ENCODE measurements at places on chromosomes 13 and 19.

DNA sequence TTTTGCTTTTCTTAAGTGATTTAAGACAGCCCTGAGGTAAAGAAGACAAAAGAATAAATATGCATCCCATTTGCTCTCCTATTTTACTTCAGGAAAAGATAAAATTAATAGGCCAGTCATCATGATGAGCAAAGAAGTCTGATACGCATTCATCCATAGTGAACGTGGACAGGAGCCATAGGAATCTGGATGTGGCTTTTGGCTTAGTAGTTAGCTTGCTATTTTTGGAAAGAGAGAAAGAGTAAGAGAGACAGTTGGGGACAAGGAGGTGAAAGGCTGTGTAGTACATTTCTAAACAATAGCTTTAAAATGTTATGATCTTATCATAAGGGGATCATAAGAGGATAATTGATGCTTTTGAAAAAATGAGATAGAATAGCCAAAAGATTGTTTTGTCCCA lies 545.2 kb downstream of the IRS2 start:
- ATAC-seq: no peak

DNA sequence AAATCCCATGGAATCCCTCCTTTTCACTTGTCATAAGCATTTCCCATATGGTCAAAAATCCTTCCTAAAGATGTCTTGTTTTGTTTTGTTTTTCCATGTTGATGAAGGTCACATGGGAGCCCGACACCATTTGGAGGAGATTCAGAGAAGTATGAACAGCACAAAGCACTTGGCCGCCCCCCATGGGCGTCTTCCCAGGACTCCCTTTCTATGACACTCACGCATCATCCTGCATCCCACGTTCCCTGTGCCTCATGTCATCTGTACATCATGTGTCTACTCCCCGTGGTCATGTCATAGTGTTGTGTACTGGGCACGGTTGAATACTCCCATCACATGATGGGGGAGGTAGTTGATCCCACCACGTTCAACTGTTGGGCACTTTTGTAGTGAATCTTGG lies 2.0 kb downstream of the ZSCAN1 start:
- no peak for ATAC-seq

DNA sequence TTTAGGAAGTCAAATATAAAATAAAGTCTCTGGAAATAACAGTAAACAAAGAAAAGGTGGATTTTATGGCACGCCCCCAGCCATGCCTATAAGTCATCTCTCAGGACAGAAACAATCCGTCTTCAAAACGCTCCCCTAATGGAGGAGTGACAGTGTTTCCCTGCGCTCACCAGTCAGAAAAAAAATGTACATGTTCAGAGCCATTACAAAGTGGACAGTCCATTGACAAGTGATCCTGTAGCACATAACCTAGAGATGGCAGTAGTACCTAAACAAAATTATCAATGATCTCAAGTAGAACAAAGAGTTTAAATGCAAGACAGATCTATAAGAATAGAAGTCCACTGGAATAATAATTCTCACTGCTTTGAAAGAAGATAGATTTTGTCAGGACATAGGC lies 891.7 kb upstream of the MIR17HG start:
- no peak for ATAC-seq

- no peak for ATAC-seq
Measured at GRCh38 chr19:9566729-9567128, 17.6 kb downstream of the ZNF121 start.

DNA sequence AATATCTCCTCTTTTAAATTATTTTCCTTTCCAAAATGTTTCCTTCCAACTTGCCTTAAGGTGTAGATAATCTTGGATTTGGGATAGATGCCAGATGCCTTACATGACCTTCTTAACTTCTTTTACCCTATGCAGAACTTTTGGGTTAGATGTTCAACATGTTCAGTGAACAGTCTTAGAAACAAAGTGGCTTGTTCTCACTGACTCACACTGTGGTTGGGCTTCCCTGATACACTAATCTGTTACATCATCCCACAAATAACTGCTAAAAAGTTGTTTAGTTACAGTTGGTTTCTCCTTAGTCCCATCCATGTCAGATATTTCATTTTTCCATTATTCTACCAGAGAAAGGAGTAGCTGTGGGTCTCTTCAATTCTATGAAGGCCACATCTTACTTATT lies 2638.2 kb downstream of the PCDH9 start:
- ATAC-seq: no peak

DNA sequence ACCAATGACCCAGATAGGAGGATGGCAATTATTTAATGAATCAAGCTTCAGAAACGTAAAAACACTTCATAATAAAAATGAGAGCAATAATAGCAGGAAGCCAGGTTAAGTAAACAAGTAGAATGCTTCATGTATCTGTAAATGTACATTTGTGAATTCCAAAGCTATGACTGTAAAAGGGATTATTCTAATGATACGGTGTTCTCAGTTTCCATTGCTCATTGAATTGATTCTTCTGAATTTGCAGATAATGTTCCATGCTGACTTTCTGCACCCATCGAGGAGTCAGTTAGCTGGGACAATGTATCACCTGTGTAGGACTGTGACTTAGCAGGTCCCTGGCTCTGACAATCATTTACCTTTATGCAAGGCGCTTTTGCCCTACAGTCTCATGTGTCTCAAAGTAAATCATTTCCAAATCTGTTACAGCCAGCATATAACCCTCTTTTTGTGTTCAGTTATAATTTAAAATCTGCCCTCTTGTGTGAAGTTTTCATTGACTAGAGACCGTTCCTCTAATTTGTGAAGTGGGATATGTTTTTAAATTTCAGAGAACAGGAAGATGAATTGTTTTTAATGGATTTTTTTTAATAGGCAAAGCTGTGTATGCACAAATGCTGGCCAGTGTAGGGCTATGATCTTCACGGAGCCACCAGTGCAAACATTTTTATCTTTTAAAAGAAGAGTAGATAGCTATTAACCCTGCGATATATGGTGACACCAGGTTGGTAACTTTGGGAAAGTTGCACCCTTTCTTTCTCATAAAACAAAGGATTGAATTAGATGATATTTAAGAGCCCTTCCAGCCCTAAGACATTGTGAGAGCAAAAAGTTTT lies 267.1 kb downstream of the KLF5 start:
- no peak for ATAC-seq

DNA sequence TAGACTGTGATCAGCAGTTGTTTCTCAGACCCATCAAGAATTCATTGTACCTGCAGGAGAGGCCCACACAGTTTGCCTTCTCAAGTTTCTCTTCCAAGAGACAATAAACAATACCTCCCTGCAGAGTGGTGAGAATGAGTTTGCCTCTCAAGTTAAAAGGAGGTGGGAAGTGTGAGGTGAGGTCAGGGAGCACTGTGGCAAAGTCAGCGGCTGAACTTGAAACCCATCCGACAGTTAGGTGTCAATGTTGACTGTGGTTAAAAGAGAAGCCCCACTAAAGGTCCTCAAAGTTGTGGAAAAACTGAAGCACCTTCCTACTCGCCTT lies 72.9 kb upstream of the TSC22D1 start:
- no peak for ATAC-seq

DNA sequence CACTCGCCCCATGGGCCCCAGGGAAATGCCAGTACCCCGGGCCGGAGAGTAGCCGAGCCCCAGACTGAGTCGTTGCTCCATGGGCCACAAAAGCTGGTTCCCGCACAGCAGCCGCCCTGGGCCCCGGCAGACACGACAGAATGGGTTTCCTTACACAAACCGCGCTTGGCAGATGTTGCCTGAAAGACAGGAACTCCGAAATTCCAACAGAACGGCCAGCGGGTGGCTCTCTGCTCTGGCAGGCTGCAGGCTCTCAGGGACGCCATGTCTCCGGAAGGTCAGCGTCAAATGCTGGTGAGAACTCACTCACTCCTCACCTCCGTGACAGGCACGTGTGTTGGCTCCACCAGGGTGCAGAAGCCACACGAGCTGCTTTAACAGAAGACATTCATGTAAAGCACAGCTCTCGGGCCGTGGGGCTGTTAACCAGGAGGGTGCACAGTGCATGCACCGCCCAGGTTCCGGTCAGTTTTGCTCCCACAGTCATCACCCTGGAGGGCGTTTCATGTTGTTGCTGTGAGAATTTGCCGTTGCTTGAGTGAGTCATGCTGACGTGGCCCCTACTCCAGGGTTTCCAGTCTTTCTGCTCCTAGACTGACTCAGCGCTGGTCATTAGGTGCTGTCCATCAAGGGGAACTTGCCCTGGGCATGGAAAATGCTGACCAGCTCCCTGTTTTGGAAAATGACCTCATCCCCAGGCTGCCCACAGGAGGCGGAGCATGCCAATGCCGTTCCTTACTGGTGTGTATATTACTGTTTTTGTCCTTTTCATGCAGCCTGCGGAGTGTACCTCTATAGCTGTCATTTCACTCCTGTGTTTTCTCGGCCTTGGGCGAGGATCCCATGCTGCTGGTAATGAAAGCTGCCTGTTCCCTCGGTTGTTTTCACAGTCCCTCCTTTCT lies 44.8 kb downstream of the ANKRD10 start:
- ATAC-seq: no peak

GRCh38 chr19:10009714-10010224 lies 535 bp downstream of the COL5A3 start:
- ATAC-seq: no peak

GRCh38 chr19:21022996-21023395 lies 2.5 kb downstream of the ZNF430 start:
- ATAC-seq: peak; percentile 47

- peak; percentile 81 for ATAC-seq
Measured at GRCh38 chr19:49326165-49326704, 1.2 kb upstream of the SLC6A16 start.

DNA sequence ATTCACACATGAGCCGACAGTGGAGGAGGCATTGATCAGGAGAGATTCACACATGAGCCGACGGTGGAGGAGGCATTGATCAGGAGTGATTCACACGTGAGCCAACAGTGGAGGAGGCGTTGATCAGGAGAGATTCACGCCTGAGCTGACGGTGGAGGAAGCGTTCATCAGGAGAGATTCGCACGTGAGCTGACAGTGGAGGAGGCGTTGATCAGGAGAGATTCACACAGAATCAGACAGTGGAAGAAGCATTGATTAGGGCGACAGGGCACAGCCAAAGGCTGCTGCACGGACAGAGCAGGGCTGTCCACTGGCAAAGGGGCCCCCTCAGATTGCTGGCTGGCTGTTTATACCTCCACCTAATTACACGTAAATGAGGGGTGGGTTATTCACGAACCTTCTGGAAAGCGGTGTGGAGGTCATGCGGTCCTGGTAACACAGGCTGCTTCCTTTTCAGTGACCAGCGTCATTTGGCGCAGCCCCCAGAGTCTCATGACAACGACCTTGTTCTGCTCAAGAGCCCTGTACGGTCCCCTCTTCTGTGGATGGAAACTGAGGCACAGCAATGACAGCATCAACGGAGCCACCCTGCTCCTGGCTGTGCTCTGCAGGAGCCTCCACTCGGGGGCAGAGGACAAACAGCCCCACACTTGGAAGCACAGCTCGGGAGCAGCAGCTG lies 50.6 kb upstream of the GAS6 start:
- ATAC-seq: no peak

DNA sequence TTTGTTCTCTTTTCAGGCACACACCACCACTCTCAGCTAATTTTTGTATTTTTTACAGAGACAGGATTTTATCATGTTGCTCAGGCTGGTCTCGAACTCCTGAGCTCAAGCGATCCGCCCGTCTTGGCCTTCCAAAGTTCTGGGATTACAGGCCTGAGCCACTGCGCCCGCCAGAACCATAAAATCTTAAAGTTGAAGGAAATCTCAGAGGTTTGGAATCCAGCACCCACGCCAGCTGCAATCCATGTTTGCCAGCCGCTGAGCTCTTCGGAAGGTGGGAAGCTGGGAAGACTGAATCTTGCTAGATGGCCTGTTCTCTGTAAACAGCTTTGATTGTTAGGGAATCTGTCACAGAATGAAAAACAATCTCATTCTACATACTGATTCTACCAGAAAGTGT lies 38.5 kb downstream of the SPATA13 start:
- ATAC-seq: no peak

GRCh38 chr13:75704927-75705288 lies 68.8 kb downstream of the LMO7 start:
- no peak for ATAC-seq

DNA sequence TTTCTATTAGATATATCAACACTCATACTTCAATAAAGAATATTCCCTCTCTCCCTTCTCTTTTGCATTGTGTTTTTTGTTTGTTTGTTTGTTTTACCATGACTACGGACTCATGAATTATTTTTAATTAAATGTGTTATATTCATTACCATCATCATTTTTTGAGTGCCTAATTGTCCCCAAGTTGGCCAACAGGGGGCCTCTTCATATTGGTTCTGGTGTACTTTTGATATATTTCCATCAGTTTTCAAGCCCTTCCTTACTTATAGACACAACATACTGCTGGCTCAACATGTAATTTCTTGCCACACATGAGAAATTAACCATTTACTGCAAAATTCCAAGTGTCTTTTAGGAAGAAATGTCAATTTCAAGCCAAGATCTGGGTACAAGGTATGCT lies 54.5 kb upstream of the GPC6 start:
- ATAC-seq: no peak

DNA sequence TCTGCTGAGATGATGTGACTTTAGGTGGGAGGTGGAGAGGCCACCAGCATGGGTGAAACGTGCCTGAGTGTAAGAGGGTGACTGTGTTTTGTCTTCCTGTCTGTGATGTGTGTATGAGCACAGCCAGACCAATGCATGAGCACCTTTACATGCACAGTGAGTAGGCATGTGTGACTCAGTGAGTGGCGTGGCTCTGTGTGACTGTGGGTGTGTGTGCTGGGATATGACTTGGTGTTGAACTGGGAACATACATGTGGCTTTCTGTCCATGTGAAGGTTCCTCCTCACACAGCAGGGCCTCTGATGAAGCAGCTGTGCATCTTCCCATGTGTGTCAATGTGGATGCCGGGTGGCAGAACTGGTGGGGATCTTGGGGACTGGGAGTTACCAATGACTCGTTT lies 19.9 kb upstream of the LGALS13 start:
- ATAC-seq: peak; percentile 56

GRCh38 chr19:10835754-10836478 lies at the start of gene TMED1:
TSS of gene TMED1 (minus strand) at chr19:10836212. CDS start at chr19:10836191, 21 bp downstream.
- ATAC-seq: peak; percentile 95

GRCh38 chr19:49398001-49398615 lies 10.1 kb downstream of the KASH5 start:
- ATAC-seq: no peak

GRCh38 chr13:53214433-53214832 lies 185.8 kb downstream of the OLFM4 start:
- no peak for ATAC-seq

GRCh38 chr13:46570273-46570672 lies 17.3 kb downstream of the LRCH1 start:
- ATAC-seq: no peak

- no peak for ATAC-seq
Measured at GRCh38 chr13:32036757-32037156, 5.2 kb downstream of the FRY start.
